ENCODE measurements at places on chromosomes 1 and 21.
A peak's percentile ranks its signal among the peaks of the same experiment; 100 is the strongest.

DNA sequence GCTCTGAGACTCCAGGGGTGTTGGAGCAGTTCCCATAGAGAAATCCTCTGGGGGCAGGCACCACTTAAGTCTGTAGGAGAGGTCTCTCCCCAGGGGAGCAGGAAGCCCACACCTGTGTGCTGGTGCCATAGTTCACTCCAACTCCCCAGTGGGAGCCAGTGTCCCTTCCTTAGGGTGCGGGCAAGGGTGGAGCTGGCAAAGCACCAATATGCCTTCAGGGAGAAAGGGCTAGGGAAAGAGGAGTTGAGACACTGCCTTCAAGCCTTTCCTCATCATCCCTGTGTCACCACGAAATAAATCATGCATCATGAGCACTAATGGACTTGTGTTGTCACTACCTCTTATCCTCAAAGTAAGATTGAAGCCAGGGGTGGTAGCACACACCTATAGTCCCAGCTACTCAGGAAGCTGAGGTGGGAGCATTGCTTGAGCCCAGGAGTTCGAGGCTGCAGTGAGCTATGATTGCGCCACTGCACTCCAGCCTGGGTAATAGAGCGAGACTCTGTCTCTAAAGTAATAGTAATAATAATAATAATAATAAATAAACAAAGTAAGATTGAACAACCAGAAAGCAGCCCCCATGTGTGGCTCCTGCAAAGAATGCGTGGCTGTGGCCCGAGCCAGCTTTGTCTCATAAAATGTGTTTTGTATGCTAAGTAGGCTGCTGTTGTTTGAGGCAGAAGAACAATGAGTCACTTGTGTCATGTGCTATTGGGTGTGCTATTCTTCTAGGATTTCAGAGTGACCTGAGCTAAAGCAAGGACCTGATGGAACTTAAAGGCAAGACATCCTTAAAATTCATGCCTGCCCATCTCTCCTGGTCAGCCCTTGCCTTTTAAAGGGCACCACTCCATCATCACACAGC, 6.7 kb upstream of the TIE1 start:
- DNase-seq, result no peak

DNA sequence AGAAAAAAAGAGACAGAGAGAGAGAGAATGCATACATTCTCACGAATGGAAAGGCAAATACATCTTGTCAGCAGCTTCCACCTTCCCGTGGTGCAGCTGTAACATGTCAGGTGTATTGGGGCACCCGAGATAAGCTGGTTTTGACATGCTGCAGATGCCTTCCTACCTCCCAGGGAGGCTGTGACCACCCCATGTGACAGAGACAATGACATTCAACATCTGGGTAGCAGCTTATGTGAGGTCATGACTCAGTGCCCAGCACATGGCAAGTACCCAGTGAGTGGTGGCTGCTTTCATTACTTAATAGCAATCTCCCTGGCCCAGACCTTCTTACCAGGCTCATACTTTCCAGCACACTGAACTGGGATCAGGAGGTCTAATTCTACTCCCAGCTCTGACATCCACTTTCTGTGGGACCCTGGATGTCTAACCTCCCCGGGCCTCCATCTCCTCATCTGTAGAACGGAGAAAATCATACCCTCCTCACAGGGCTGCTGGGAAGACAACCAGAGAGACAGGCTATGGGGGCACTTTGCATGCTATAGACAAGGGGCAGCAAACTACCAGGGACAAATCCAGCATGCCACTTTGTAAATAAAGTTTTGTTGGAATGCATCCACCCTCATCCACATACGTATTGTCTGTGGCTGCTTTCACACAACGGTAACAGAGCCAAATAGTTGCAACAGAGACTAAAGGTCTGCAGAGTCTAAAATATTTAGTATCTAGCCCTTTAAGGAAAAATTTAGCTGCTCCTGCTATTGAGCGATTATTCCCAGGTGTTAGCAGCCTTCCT, 38.5 kb upstream of the ZBTB40 start:
- no peak for DNase-seq

DNA sequence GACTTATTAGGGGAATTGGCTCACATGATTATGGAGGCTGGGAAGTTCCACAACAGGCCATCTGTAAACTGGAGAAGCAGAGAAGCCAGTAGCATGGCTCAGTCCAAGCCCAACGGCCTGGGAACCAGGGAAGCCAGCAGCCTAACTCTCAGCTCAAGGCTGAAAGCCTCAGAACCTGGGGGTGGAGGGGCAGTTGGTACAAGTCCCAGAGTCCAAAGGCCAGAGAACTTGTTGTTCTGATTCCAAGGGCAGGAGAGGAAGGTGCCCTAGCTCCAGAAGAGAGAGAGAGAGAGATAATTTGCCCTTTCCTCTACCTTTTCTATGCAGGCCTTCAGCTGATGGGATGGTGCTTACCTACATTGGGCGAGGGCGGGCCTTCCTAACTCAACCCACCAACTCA, 55.3 kb downstream of the MAN1C1 start:
- DNase-seq, result no peak

- DNase-seq, result no peak
Measured at GRCh38 chr21:34642211-34643075, 26.4 kb upstream of the CLIC6 start.

- no peak for DNase-seq
Measured at GRCh38 chr1:232547938-232548484, 81.9 kb downstream of the SIPA1L2 start.

- peak; percentile 85 for DNase-seq
Measured at GRCh38 chr1:46179138-46180081, 3.1 kb upstream of the P3R3URF start.

DNA sequence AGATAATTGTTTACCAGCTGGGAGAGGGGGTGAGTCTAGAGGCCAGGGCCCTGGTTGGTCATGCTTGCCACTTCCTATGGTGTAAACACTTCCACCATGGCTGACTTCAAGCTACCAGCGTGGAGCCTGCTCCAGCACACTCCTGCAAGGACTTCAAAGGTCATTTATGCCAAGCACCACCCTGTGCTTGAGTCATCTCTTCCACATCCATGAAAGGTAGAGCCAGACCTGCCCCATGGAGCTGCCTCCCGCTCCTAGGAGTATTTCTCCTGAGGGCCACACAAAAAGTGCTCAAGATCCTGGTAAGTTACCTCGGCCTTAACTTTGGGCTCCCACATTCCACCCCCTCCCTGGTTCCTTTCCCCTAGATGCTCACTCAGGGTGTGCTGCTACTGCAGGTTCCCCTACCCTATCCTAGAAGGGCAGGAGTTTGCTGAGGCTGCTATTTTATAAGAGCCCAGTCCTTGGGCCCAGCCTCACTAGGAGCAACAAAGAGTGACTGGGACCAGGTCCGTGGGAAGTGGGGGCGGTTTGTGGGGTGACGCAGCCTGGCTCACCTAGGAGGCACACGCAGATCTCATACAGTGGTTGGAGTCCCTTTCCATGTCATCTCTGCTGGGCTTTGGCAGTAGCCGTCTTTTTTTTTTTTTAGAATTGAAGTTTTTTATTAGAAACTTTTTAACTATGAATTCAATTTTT, 2.4 kb downstream of the RAB7B start:
- no peak for DNase-seq

- no peak for DNase-seq
Measured at GRCh38 chr1:150235294-150235851, 539 bp downstream of the ANP32E start.

DNA sequence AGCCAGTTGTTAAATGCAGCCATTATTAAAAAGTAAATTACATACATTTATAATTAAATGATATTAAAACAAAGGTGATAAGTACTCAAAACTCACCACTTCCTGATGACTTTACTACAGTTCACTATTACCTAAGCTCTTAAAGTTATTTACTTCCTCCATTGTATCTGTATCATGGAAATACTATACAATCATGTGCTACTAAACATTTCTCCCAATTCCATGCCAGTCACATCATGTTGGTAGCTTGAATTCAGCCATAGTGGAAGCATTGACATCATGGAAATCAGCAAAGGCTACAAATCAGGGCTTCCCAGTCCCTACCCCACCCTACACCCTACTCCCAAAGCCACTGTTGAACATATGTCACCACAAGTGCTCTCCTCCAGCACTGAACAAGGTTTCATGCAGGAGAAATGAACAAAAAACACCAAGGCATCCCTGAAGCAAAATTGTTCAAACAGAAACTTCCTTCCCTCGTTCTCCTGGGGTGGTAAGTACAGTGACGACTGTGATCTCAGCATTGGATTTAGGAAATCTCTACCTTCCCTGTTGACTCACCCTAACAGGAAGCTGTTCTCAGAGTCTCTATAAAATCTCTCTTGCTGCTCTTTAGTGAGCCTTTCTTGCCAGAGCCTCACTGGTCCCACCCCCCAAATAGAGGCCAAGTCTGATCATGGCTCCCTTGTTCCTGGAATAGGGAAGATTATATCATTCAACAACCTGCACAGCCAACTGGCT, 12.7 kb downstream of the VSIG8 start:
- DNase-seq, result no peak

DNA sequence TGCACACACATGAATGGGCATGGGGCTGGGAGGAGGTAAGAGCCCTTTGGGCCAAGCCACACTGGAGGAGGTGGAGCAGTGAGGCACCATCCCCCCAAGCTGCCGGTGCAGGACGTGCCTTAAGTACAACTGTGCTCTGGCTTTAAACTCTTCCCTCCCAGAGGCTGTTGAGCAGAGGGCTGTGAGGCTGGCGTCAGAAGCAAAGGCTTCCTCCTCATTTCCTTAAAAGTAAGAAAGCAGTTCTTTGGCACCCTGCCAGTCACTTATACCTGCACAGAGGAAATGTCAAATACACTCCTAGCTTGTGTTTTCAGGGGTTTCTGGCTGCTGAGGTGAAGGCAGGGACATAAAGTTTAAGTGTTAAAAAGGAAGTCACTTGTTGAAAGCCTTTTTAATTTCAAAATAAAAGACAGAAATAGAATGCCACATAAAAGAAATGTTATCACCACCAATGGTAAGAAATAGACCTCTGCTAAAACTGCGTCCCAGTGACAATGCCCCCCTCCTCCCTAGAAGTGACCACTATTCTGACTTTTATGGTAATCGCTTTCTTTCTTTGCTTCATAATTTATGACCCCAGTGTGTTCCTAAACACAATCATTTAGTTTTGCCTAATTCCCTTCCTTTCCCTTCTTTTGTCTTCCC, 33.0 kb downstream of the LAMC2 start:
- DNase-seq, result no peak

DNA sequence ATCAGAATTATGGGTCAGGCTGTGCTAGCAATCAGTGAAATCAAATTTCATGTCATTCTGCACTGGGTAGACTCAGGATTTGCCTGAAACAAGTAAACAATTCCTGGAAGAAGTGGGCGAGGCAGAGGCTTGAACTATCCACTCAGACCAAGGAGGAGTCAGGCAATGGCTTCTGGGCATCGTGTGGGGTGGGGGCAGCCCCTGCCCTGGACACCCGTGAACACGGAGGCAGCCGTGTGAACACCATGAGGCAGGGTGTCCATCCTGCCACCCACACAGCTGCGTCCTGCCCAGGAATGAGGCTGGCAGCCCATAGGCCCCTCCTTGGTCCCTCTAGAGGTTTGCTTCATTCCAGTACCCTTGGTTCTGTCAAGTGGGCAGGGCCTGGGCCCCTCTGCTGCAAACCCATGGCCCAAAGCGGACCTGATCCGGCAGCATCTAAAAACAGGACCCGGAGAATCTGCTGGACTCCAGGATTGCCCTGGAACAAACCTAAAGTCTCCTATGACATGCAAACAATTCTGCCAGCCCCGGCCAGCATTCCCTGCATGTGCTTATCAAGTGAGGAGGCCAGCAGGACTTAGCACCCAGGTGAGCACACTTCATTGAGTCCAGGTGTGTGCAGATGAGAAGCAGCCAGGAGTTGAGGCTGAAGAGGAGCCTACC, 69.5 kb downstream of the PDE9A start:
- no peak for DNase-seq

- DNase-seq, result no peak
Measured at GRCh38 chr1:198232378-198232777, 75.6 kb downstream of the NEK7 start.

DNA sequence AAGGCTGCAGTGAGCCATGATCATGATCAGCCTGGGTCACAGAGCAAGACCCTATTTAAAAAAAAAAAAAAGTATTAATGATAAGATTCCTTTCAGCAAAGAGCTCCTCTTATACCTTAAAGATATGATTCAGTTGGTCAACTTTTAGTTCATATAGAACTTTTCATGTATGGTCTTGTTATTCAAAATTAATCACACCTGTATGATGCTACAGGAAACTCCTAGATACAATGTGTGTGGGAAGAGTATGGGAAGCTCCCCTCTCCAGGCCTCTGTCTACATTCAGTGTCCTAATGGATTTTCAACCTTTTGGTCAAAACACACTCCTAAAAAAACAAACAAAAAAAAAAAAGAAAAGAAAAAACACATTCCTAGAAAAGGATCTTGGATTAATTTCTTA, 17.1 kb downstream of the MR1 start:
- no peak for DNase-seq

- peak; percentile 87 for DNase-seq
Measured at GRCh38 chr1:232620356-232620969, 9.5 kb downstream of the SIPA1L2 start.

DNA sequence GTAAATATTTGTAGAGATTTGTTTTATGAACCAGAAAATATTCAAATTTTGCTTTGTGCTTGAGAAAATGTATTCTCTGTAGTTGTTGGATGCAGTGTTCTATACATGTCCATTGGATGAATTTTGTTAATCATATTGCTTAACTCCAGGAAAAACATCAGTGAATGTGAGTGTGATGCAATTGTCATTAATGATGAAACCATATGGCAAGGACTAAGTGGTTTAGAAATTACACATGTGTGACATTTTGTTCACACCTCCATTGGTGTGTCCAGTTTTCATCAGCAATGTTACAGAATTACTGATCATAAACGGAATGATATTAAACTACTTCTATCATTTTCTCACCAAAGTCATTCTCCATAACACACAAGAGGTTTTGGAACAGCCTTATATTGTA, 151.8 kb upstream of the ST6GALNAC5 start:
- no peak for DNase-seq

DNA sequence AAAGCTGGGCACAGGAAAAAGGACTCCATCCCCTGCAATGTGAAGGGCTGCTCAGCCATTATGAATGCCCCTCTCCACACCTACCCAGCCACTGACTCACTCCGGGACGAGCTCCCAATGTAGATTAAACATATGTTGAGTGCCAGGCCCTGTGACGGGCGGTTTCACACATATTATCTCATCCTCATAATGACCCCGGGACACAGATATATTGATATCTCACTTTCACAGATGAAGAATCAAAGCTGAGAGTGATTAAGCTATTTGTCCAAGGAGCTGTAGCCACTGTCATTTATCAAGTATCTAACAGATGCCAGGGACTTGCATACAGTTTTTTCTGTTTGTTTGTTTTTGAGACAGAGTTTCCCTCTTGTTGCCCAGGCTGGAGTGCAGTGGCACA, 35.0 kb upstream of the SLC30A1 start:
- DNase-seq, result no peak

- no peak for DNase-seq
Measured at GRCh38 chr1:12756768-12757413, 10.9 kb downstream of the CFAP107 start.

DNA sequence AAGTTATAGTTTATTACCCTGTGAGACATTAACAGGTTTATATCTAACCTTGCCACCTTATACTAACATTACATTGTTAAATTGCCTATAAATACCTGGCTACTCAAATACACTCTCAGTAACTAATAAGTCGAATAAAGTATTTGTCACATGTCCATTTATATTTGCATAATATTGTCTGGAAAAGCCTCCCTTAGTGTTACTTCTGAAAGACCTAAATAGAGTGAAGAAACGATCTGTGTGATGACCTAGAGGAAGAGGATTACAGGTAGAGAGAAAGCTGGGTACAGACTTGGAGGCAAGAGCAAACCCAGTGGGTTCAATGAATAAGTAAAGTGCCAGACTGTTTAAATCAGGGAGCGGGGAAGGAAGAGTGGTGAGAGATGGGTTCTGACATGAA, 2.7 kb upstream of the CACYBP start:
- DNase-seq, result no peak

All from SHP77 treated with DMSO at 0.1 percent for 48 hours (cell line).